Activated CD8-positive, alpha-beta memory T cell treated with anti-CD3 and anti-CD28 coated beads, Interleukin-2, amount 10 ng/mL, durations not matched to agents 7 days and 5 days (primary cell): ENCODE measurements at places on chromosomes 3 and 15.

DNA sequence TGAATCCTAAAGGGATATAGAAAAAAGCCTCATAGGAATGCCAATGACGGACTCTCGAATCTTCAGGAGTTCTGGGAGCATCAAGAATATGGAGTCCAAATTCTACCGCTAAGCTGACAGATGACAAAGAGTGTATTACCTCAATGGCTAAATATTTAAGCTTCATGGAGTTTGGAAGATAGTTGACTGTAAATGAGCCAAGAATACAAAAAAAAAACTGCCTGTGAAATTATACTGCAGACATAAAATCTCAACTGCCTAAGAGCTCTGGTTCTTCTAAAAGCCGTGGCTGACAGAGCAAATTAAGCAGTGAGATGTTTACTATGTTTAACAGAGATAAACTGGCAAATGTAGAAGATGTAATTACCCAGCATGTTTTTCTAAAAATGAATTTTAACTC, 140.0 kb downstream of the GADL1 start:
- DNase-seq, result no peak

- DNase-seq, result no peak
Observed at GRCh38 chr3:77191640-77192039, 151.7 kb downstream of the ROBO2 start.

DNA sequence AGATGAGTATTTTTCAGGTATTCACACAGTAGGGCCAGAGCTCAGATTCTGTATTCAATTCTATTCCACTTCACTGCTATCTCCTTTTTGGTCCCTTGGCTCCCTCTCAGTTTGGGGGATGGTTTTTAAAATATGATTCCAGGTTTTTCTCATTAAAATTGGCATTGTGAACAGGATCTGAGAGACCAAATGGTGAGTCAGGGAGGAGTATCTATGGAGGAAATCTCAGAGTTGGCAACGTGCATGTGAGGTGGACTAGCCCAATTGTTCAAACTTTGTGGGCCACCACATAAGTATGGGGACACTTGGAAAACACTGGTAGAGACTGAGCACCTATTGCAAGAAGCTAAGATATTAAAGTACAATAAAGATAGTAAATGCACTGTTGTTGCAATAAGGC, 53.9 kb upstream of the TTC14 start:
- DNase-seq, result no peak

DNA sequence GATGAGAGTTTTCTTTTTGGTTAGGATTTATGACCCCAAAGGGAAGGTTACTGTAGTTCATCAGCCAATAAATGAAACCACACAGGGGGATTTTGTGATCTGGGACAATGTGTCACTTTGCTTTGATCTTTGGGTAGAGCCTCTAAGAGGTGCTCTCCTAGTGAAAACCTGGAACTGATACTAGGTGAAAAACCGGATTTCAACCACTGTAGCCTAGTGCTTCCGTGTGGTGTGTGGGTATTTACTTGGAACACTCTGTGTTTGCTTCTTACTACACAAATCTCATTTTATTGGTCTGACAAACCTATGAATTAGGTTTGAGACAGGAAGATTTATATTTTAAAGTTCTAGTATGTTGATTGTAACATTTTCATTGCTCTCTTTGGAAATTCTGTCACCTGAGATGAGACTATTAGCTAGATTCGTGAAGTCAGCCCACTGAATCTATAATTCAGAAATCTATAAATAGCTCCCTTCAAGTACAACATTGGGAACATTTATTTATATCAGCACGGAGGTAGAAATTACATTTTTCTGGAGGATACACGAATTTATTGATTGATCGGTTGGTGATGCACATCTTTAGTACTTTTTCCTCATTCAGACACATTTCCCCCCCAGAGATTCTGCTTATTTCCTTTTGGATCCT, 119.8 kb downstream of the AKAP13 start:
- no peak for DNase-seq

DNA sequence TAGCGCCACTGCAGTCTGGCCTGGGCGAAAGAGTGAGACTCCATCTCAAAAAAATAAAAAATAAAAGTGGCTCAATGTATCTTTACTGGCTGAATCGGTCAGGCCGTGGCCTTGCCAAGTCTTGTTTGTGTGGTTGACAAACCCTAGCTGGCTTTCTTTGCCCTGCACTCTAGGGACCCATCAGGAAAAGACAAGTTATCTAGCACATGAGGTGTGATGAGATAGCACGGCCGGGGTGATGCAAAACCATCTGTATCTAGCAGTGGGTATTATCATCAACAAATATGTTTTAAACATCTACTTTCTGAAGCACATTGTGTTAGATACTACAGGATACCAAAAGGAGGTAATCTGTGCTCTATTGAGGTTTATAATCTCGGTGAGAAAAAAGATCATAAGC, 3.9 kb upstream of the DPP8 start:
- DNase-seq, result no peak

- no peak for DNase-seq
Observed at GRCh38 chr3:107366766-107367165, 10.5 kb upstream of the CCDC54 start.

DNA sequence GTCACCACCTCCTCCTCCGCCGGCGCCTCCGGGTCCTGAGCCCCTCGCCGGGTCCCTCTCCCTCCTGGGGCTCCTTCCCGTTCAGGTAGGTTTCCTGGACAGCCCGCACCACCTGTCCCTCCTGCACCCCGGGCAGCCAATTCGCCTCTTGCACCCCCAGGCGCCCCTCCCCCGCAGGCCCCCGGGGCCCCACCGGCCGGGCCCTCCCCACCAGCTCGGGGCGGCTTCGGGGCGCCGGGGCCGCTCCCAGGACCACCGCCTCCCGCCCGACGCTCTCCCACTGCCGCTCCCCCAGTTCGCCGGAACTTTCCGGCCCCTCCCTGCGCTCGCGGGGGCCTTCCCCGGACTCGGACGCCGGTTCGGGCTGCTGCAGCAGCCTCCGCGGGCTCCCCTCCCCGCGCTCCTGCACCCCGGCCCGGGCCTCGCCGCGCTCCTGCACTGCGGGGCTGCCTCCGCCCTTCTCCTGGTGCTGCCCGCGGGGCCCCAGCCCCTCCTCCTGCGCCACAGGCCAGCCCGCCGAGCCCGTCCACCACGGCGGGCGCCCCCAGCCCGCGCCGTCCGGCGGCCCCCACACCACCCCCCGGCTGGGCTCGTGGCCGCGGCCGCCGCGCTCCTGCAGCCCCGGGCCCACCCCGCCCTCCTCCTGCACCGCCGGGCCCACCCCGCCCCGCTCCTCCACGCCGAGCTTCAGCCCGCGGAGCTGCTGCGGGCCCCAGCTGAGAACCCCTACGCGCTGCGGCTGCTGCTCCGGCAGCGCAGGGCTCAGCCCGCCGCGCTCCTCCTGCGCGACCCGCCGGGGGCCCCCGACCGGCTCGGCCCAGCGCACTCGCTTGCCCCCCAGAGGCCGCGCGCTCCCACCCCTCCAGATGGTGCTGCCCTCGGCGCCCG, 587 bp upstream of the TNK2 start:
- peak; percentile 55 for DNase-seq
